ENCODE measurements at places on chromosomes 16 and 17.

DNA sequence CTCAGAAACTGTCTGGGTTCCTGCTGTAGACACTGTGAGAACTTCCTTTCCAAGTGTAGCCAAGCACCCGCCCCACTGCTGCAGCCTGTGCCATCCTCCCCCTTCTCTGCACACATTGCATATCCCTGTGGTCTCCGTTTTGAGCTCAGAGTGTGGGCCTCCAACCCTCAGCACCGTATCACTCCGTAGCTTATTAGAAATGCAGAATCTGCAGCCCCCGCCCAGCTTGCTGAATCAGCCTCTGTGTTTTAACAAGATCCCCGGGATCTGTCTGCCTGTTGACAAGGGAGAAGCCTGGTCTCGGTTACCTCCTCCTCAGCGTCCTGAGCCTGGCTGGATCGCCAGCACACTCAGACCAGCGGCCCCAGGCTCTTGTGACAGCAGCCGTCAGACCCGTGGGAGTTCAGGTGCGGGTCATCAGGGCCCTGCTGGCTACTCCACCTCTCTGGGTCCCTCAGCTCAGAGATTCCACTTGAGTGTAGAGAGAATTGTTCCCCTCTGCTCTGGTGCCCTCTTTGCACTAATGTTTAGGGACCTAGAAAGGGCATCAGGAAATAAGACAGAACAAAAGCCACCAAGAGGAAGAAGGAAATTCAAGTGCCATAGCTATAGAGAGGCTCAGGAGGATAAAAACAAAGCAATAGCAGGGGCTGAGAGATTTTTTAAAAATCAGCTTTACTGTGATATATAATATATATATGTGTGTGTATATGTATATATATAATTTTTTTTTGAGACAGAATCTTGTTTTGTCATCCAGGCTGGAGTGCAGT is 92.3 kb downstream of the PITPNC1 start:
- no peak for DNase-seq

GRCh38 chr17:10178506-10178991 is 19.9 kb downstream of the GAS7 start:
- DNase-seq: no peak

GRCh38 chr17:66950886-66951604 is 13.5 kb upstream of the CACNG4 start:
- no peak for DNase-seq

- no peak for DNase-seq
Measured at GRCh38 chr16:57001026-57001679, 11.8 kb downstream of the NLRC5 start.

- no peak for DNase-seq
Measured at GRCh38 chr17:17351356-17351891, 48.3 kb downstream of the NT5M start.

GRCh38 chr17:50466371-50467113 is 2.1 kb downstream of the CHAD start:
- DNase-seq: no peak

DNA sequence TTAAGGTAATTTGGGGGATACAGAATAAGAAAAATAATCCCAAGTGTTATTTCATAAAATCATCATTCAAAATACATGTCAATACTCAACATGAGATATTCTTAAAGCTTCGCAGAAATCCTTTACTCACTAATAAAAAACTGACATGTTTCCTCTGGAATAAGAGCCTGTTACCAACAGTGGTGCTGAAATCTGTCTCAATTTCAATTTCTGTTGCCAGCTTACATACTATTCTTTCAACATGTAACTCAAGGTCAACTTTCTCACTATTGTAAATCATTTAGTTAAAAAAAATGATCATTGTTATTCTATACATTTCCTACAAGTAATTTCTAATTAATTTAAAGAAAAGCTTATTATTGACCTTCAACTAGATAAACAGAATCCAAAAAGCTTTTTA is 67.9 kb downstream of the CEP95 start:
- no peak for DNase-seq

DNA sequence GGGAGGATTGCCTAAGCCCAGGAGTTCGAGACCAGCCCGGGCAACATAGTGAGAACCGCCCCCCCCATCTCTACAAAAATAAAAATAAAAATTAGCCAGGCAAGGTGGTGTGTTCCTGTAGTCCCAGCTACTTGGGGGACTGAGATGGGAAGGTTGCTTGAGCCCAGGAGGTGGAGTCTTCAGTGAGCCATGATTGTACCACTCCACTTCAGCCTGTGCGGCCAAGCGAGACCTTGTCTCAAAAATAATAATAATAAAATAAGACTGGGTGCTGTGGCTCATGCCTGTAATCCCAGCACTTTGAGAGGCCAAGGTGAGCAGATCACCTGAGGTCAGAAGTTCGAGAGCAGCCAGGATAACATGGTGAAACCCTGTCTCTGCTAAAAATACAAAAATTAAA is 11.5 kb downstream of the PDP2 start:
- no peak for DNase-seq

All from hindlimb muscle (tissue), 1 donor.